CD8-positive, alpha-beta memory T cell (primary cell): ENCODE measurements at places on chromosomes 7 and 10.

DNA sequence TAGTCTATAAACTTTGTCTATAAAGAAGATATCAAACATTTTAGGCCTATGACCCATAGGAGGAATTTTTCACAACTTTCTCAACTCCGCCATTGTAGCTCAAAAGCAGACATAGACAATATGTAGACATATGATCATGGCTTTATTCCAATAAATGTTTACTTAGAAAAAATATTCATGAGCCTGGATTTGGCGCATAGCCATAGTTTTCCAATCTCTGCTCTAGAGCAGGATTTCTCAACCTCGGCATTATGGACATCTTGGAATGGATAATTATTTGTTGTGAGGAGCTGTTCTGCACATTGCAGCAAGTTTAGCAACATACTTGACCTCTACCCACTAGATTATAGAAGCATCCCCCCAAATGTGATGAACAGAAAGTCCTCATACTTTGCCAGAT is 532.6 kb downstream of the ANKRD7 start:
- no peaks in the 10 kb centered on the region for H3K36me3 ChIP-seq
- H3K27ac ChIP-seq = no peak overlapping the region
- H3K4me3 ChIP-seq = no peak overlapping the region

DNA sequence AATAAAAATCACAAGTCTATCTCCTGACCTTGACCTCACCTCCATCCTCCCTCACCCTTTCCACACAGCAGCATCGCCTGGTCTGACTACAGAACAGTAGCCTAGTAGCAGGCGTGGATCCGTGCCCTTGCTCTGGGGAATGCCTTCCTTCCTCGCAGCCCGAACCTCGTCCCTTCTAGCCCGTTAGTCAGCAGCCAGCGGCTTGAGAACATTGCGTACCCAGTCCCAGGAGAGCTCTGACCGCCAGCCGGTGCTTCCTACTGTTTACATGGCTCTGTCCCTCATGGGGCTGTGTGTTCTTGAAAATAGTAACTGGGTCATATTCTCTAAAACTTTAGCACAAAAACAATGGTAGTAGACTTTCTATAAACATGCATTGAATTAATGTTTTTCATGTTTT is 682.7 kb upstream of the IGFBP3 start:
- H3K27ac ChIP-seq = no peak overlapping the region
- no peaks in the 10 kb centered on the region for H3K27me3 ChIP-seq
- no peak overlapping the region for H3K4me3 ChIP-seq
- no peaks in the 10 kb centered on the region for H3K36me3 ChIP-seq
- no peak for DNase-seq

DNA sequence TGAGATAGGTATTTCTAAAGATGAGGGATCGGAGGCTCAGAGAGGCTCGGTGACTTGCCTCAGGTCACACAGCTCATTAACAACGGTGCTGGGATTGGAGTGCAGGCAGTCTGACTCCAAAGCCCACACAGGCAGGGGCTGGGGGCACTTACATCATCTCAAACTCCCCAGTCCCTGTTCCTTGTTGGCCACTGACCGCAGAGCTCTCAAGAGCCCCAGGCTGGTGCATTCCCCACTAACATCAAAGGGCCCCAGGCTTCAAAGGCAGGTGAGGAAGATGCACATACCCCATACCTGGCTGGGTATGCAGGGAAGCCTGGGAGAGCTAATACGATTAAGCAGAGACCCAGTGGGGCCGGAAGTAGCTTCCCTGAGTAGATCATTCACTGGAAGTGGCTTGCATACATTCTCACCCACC is 13.7 kb upstream of the NODAL start:
- DNase-seq = no peak
- H3K4me1 ChIP-seq = no peaks in the 10 kb centered on the region
- H3K27ac ChIP-seq = no peak overlapping the region
- no peaks in the 10 kb centered on the region for H3K36me3 ChIP-seq

- peaks cover 34% of the 10 kb centered on the region for H3K4me1 ChIP-seq
- no peaks in the 10 kb centered on the region for H3K36me3 ChIP-seq
- no peak overlapping the region for H3K4me3 ChIP-seq
- no peaks in the 10 kb centered on the region for H3K27me3 ChIP-seq
- H3K27ac ChIP-seq = no peak overlapping the region
- no peak for DNase-seq
Measured at GRCh38 chr7:368651-369475, 78.9 kb downstream of the FOXL3 start.

GRCh38 chr7:44307905-44308595 is 17.3 kb downstream of the CAMK2B start:
- peaks cover 6% of the 10 kb centered on the region for H3K4me1 ChIP-seq
- DNase-seq = no peak
- no peak overlapping the region for H3K27ac ChIP-seq
- peaks cover 9% of the 10 kb centered on the region for H3K27me3 ChIP-seq
- no peaks in the 10 kb centered on the region for H3K36me3 ChIP-seq
- no peak overlapping the region for H3K4me3 ChIP-seq

DNA sequence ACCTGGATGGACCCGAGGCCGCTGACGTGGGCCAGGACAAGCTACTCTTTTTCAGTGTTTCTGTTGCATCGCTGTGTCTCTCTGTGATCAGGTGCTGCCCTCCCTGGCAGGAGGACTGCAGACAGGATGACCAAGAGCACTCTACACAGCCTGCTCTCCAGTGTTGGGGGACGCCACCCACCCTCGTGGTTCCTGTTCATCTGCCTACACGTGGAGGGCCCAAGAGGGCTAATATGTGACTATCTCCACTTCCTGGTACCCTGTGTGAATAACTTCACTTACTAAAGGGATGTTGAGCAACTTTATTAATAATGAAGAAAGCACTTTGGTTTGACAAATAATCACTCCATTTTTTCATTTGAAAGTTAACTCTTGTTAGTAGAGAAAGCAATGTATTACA is 101.3 kb downstream of the EGFR start:
- no peaks in the 10 kb centered on the region for H3K36me3 ChIP-seq
- H3K27me3 ChIP-seq = no peaks in the 10 kb centered on the region
- no peak for DNase-seq
- H3K4me1 ChIP-seq = no peaks in the 10 kb centered on the region
- no peak overlapping the region for H3K27ac ChIP-seq

DNA sequence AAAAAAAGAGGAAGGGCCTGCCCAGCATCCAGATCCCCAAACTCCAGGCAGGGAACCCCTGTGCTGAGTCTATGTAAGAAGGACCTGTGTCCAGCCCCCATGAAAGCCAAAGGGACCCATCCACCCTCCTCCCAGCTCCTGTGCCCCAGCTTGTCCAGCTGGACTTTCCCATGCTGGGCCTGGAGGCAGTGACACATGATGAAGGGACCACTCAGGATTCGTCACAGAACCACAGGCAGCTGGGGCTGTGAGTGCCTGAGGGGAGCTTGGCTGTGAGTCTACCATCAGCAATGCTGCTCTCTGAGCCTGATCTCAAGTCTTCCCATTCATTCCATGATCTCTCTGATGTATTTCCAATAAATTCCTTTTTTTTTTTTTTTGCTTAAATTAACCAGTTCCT is 36.2 kb upstream of the MNX1 start:
- H3K27ac ChIP-seq = no peak overlapping the region
- H3K4me1 ChIP-seq = no peaks in the 10 kb centered on the region
- no peaks in the 10 kb centered on the region for H3K36me3 ChIP-seq

DNA sequence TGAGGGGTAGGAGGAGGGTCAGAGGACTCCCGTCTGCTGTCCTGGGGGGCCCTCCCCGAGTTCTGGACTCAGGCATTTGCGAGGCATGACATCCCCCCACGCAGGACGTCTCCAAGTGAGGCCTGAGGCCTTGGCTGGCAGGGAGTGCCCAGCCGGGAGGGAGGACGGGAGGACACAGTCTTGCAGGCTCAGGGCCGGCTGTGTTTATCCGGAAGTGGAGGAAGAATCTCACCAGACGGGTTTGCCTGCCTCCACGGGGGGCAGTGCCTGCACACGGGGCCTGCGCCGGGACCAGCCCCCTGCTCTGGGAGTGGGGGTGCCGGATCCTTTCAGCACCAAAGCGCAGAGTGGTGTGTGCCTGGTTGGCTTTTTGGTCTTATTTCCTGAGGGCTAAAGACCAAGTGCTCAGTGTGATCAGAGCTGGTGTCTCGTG is 10.9 kb downstream of the PWWP2B start:
- no peaks in the 10 kb centered on the region for H3K36me3 ChIP-seq
- no peak overlapping the region for H3K27ac ChIP-seq

DNA sequence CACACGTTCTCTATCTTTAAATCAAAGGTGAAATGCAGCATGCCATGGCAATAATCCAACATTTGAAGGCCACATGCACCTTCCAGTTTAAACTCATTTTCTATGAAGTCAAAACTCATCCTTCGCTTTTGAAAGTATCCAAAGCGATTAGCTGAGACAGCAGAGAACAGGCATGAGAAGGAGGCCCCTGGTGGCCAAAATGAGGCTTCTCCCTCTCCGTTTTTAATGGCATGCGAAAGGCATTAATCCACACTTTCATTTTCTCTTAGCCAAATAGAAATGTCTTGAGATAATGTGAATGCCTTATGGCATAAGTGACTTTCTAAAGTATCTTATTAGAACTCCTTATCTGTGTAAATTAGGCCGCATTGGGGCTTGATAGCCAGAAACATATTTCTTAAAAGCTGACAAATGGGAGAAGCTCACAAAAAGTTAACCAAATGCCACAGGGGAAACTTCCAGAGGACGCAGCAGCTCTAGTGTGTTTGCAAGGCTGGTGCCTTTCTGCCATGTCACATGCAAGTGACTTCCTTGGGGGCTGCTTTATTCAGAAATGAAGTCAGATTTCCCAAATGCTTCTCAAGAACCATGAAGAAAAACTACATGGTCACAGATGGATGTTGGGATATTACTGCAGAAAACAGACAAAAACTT is 1189.6 kb downstream of the SORCS1 start:
- H3K4me3 ChIP-seq = no peak overlapping the region
- no peaks in the 10 kb centered on the region for H3K4me1 ChIP-seq
- no peaks in the 10 kb centered on the region for H3K27me3 ChIP-seq
- no peak for DNase-seq

GRCh38 chr10:98478430-98479222 is 31.9 kb upstream of the HPS1 start:
- H3K27me3 ChIP-seq = no peaks in the 10 kb centered on the region
- no peak overlapping the region for H3K27ac ChIP-seq
- H3K36me3 ChIP-seq = no peaks in the 10 kb centered on the region
- H3K4me3 ChIP-seq = no peak overlapping the region
- H3K4me1 ChIP-seq = no peaks in the 10 kb centered on the region
- DNase-seq = no peak

- H3K27me3 ChIP-seq = no peaks in the 10 kb centered on the region
- H3K27ac ChIP-seq = no peak overlapping the region
- peaks cover 2% of the 10 kb centered on the region for H3K36me3 ChIP-seq
- no peak overlapping the region for H3K4me3 ChIP-seq
- no peak for DNase-seq
Measured at GRCh38 chr7:135209225-135209834, 2.0 kb downstream of the WDR91 start.

GRCh38 chr10:75159519-75159918 is 48.1 kb downstream of the SAMD8 start:
- no peak for DNase-seq
- no peaks in the 10 kb centered on the region for H3K36me3 ChIP-seq
- H3K4me1 ChIP-seq = no peaks in the 10 kb centered on the region

GRCh38 chr10:48526846-48527505 is 77.9 kb downstream of the ARHGAP22 start:
- no peaks in the 10 kb centered on the region for H3K27me3 ChIP-seq
- no peaks in the 10 kb centered on the region for H3K36me3 ChIP-seq
- no peaks in the 10 kb centered on the region for H3K4me1 ChIP-seq
- no peak for DNase-seq
- H3K27ac ChIP-seq = no peak overlapping the region

DNA sequence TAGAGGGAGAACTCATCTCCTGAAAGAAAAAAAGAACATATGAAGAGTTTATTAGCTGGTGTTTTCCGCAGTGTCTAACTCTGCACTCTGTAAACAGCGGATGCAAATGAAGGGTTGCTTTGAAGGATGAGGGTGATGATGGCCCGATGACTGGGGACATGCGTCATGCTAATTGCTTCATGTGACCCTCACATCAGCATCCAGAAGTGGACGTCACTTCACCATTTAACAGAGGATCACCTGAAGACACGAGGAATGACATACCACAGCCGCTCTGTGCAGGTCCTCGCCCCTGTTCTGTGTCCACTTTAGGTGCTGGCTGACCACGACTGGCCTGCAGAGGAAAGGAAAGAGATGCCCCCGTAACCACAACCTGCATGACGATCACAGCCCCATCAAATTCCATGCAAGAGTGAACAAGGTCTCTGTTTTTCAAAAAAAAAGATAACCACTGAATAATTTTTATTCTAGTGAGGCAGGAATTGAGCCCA is 82.9 kb downstream of the KLF6 start:
- no peaks in the 10 kb centered on the region for H3K4me1 ChIP-seq
- H3K36me3 ChIP-seq = no peaks in the 10 kb centered on the region
- no peaks in the 10 kb centered on the region for H3K27me3 ChIP-seq
- no peak overlapping the region for H3K4me3 ChIP-seq
- no peak for DNase-seq
- no peak overlapping the region for H3K27ac ChIP-seq

DNA sequence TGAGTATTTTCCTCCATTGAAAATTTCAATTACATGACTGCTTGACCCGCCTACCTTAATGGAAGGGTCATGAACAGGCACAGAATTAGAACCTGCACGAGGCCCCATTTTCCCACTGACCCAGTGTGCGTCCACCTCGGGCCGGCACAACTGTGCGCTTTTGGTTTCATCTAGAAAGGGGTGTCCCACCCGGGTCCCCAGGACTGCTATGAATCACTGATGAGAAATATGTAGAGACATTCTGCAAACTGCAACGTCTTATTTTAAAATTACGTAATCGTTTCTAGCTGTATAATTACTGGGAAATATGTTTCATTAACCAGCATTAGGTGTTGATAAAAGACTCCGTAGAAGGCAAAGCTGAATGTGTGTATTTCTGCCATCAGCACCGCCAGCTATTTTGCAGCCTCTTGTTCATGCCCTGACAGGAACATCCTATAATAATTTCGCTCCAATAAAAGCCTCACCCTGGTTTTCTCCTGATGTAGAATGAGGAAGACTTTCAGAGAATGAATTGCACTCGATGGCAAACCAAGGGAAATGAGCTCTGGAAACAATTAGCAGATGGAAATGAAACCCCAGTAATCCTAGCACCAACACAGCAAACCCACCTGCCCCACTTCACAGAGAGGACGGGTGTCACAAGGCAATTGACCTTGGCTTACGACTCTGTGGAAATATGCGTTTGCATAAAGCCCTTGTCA is 562.1 kb downstream of the DNAJB6 start:
- no peaks in the 10 kb centered on the region for H3K27me3 ChIP-seq
- H3K36me3 ChIP-seq = no peaks in the 10 kb centered on the region
- H3K27ac ChIP-seq = no peak overlapping the region

GRCh38 chr10:21285207-21285606 is 240.3 kb downstream of the SKIDA1 start:
- H3K36me3 ChIP-seq = no peaks in the 10 kb centered on the region
- H3K27me3 ChIP-seq = no peaks in the 10 kb centered on the region
- H3K4me3 ChIP-seq = no peak overlapping the region
- DNase-seq = no peak
- no peaks in the 10 kb centered on the region for H3K4me1 ChIP-seq

DNA sequence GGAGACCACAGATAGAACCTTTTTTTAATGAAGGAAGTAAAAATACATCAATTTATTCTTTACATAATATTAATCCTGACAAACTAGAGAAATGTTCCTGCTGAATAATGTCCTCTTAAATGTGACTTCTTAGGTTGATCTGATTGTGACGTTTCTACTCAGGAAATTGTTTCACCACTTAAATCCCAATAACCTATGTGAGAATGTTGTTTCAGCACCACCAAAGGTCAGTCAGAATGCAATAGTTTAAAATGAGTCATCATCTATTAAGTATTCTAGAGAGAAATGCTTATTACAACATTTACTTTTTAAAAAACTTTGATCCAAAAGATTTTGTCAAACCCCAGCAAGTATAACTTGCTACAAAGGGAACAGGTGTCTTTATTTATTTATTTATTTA is 155.4 kb upstream of the CACNA2D1 start:
- DNase-seq = no peak
- no peak overlapping the region for H3K4me3 ChIP-seq
